Uterus (tissue), 4 donors: ENCODE measurements at places on chromosomes 3 and 15. TPM values are rescaled to one million over a fixed set of nuclear protein-coding genes. Genes with fewer than 3 reads are reported as not detected.

The SLC28A1 gene
- not detected for total RNA-seq

- no peak overlapping the region for H3K27ac ChIP-seq
- no peak overlapping the region for H3K4me3 ChIP-seq
- H3K4me1 ChIP-seq, result no peaks in the 10 kb centered on the region
- DNase-seq, result peak; percentile 31
- no peaks in the 10 kb centered on the region for H3K36me3 ChIP-seq
Measured at GRCh38 chr15:77634266-77634962, 1.7 kb upstream of the LINGO1 start.

The LRRC2 gene
- total RNA-seq, result 7.9 TPM

GRCh38 chr15:74206801-74207281 lies 4.3 kb upstream of the STRA6 start:
- H3K4me1 ChIP-seq, result no peaks in the 10 kb centered on the region
- DNase-seq, result no peak
- peak overlapping the region; percentile 20 for H3K27ac ChIP-seq
- H3K27me3 ChIP-seq, result no peaks in the 10 kb centered on the region
- H3K4me3 ChIP-seq, result no peak overlapping the region

The ARPP21 gene
- not detected for total RNA-seq
